ENCODE measurements at places on chromosomes 2 and 18. TPM values are rescaled to one million over a fixed set of nuclear protein-coding genes. Genes with fewer than 3 reads are reported as not detected.

DNA sequence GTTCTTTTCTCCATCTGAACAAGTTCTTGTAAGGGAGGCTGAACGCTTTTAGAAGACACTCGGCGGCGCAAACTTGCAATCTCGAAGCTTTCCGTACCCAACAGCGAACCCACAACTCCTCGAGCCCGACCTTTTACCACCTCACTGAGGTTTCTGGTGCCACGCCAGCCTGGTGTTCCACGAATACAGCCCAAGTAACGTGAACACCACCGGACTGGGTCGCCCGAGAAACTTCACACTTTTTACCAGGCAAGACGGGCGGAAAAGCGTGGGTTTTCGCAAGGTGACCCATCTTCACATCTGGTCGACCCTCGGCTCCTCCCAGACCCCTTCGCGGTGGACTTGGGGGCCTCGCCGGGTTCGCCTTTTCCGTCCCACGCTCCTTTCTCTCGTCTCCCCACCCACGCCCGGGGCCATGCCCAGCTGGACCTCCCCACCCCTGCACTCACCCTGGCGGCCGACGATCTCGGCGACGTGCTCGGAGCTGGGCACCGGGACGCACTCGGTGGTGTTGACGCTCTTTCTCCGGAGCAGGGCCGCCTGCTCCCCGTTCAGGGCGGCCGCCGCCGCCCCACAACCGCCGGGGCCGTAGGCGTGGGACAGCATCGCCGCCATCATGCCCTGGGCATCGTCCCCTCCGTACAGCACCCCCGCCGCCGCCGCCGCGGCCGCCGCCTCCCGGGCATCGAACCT is 1.2 kb downstream of the MEX3C start:
- H3K27ac ChIP-seq: peak overlapping the region; percentile 91
- peak; percentile 69 for DNase-seq
- H3K27me3 ChIP-seq: no peaks in the 10 kb centered on the region
- peak overlapping the region; percentile 94 for H3K4me3 ChIP-seq

- H3K4me1 ChIP-seq: no peaks in the 10 kb centered on the region
- H3K4me3 ChIP-seq: no peak overlapping the region
- H3K36me3 ChIP-seq: peaks cover 10% of the 10 kb centered on the region
- H3K27ac ChIP-seq: no peak overlapping the region
- DNase-seq: no peak
Observed at GRCh38 chr2:66531155-66531554, 96.2 kb downstream of the MEIS1 start.

- H3K4me1 ChIP-seq: peaks cover 9% of the 10 kb centered on the region
- peak overlapping the region; percentile 44 for H3K4me3 ChIP-seq
- DNase-seq: peak; percentile 47
- no peaks in the 10 kb centered on the region for H3K36me3 ChIP-seq
- no peak overlapping the region for H3K27ac ChIP-seq
Observed at GRCh38 chr2:6823111-6823510, 42.6 kb downstream of the CMPK2 start.

DNA sequence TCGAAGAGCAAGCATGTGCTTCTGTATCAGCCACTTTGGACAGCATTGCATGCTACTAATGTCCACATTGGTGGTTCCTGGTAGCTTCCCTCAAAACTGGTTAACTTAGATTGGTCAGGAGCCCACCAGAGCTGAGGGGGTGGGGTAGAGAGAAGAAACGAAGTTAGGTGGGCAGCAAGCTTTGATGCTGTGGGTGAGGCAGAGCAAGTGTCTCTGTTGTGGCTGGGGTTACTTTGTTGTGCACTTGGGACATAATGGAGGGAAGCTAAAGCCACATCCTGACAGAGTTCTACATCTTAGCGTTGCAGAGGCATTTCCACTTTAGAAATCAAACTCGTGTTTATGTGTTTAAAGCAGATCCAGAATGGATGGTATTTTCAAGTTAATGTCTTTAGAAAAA is 82.7 kb downstream of the FAM168B start:
- no peaks in the 10 kb centered on the region for H3K36me3 ChIP-seq
- DNase-seq: no peak
- no peak overlapping the region for H3K27ac ChIP-seq
- H3K27me3 ChIP-seq: peaks cover 15% of the 10 kb centered on the region

GRCh38 chr2:150413910-150414309 is 73.6 kb downstream of the RND3 start:
- H3K36me3 ChIP-seq: no peaks in the 10 kb centered on the region
- DNase-seq: no peak
- H3K27me3 ChIP-seq: no peaks in the 10 kb centered on the region
- peaks cover 13% of the 10 kb centered on the region for H3K4me1 ChIP-seq
- no peak overlapping the region for H3K4me3 ChIP-seq

- no peaks in the 10 kb centered on the region for H3K36me3 ChIP-seq
- peaks cover 40% of the 10 kb centered on the region for H3K4me1 ChIP-seq
- H3K27me3 ChIP-seq: no peaks in the 10 kb centered on the region
- no peak for DNase-seq
- peak overlapping the region; percentile 45 for H3K27ac ChIP-seq
- no peak overlapping the region for H3K4me3 ChIP-seq
Observed at GRCh38 chr2:226611196-226611943, 188.2 kb downstream of the IRS1 start.

GRCh38 chr18:70462078-70462439 is 173.2 kb downstream of the SOCS6 start:
- H3K4me1 ChIP-seq: peaks cover 6% of the 10 kb centered on the region
- H3K27ac ChIP-seq: no peak overlapping the region
- no peaks in the 10 kb centered on the region for H3K36me3 ChIP-seq
- no peaks in the 10 kb centered on the region for H3K27me3 ChIP-seq
- H3K4me3 ChIP-seq: no peak overlapping the region
- no peak for DNase-seq

- no peaks in the 10 kb centered on the region for H3K4me1 ChIP-seq
- no peak overlapping the region for H3K27ac ChIP-seq
- no peaks in the 10 kb centered on the region for H3K27me3 ChIP-seq
Observed at GRCh38 chr2:29073933-29074332, 390 bp downstream of the PCARE start.

DNA sequence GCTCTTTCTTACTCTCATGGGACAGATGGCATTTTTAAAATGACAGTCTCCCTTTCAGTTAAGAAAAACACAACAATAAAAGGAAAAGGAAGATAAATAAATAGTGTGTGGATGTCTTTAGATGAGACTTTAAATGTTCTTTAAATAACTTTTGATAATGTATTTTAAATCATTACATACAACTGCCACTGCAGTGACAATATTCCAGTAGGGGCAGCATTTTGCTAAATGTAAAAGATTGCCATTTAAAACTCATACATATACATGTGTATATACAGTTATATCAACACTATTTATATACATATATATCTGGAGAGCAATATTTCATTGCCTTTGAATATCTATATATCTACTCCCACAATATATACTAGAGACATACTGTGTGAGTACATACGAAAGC is 90.7 kb downstream of the INO80D start:
- no peak overlapping the region for H3K4me3 ChIP-seq
- H3K27me3 ChIP-seq: no peaks in the 10 kb centered on the region
- no peaks in the 10 kb centered on the region for H3K4me1 ChIP-seq
- H3K36me3 ChIP-seq: peaks cover 13% of the 10 kb centered on the region

DNA sequence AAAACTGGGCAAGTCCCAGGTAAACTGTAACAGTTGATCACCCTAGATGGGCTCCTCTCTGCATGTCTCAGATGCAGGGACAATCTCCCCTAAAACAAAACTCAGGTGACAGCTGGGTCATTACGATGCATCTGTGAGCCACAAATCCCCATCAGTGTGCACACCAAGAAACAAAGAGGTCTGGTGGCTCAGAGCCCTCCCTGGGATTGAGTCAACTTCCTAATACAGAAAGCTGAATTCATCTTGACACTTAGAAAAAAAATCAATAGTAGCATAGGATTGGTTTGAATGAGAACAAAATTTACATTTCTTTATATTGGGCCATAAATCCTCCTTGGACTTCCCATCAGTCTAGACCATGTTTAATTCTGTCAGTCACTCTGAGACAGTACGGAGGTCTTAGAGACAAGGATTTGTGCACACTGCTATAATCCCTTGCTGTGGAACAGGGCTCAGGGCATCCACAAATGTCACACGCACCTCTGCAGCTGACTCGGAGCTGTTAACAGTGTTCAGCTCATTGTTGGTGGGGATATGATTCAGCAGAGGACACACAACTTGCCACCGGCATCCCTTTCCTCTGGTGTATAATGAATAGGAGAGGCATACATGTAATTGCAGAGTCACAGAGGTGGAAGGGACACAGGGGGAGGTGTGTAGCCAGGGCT is 44.5 kb upstream of the DAPL1 start:
- H3K36me3 ChIP-seq: no peaks in the 10 kb centered on the region
- H3K4me3 ChIP-seq: no peak overlapping the region
- H3K4me1 ChIP-seq: peaks cover 7% of the 10 kb centered on the region
- DNase-seq: no peak

DNA sequence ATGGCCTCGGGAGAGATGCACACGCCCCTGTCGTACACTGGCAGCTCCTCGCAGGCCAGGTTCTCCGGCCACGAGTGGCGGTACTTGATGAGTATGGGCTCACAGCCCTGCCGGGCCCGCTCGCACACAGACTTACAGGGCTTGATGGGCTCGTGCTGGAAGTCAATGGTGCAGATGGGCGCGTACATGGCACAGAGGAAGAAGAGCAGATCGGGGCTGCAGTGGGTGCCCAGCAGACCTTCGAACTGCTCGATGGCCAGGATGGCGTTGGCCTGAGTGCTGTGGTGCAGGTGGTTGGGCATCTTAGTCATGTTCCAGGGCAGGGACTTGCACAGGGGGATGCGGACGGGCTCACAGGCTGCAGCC is 359 bp downstream of the FRZB start:
- peak; percentile 47 for DNase-seq
- no peak overlapping the region for H3K27ac ChIP-seq
- peak overlapping the region; percentile 73 for H3K4me3 ChIP-seq
- H3K36me3 ChIP-seq: no peaks in the 10 kb centered on the region

DNA sequence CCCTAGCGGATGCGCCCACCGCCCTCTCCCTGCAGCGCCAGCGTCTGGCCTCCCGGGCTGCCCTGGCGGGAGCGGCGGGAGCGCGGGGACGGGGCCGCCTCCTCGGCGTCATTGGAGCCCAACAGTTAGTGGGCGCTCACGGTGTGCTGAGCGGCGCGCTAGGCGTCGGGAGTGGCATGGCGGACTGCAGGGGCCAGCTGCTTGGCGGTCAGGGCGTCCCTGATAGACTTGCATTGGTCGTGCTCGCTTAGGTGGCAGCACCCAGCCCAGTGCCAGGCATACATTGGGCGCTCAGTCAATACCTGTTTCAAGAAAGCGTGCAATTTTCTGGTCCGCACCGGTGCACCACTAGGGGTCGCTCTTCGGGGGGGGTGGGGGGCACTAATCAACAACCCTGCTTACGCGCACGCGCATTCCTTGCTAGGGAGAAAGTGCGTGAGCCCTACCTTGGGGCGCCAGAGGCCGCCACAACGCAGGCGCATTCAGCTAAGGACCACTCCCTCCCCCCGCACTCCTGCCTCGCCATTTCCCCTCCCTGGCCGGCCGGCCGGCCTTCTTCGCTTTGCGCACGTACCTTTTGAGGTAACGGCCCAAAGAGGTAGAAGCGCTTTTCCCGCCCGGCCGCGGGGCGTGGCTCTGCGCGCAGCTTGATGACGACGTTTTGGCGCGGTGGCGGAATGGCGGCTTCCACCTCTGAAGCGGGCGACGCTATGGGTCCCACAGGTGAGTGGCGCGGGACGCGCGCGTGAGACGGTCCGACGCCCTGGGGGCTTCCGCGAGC is 411 bp upstream of the MZT2A start:
- no peaks in the 10 kb centered on the region for H3K36me3 ChIP-seq
- peak overlapping the region; percentile 89 for H3K4me3 ChIP-seq
- H3K4me1 ChIP-seq: no peaks in the 10 kb centered on the region
- no peaks in the 10 kb centered on the region for H3K27me3 ChIP-seq
- H3K27ac ChIP-seq: peak overlapping the region; percentile 71
- peak; percentile 95 for DNase-seq

DNA sequence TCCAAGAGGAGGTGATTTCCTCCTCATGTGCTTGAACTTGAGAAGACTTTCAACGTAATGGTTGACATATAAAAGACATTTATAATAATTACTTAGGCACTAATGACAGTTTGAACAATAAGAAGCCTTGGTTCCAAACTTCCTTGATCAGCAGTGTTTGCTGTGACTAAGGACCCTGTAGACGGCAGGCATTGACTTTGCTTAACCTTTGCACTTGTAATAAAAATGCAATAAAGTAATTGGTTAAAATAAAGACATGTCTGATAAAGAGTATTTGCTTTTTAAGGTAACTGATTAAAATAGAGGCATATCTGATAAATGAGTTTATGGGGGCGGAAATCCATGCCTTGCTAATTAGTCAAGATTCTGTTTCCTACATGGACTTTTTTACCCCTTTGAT is 82.2 kb upstream of the ST8SIA3 start:
- no peak overlapping the region for H3K27ac ChIP-seq
- H3K36me3 ChIP-seq: no peaks in the 10 kb centered on the region
- no peak for DNase-seq
- no peaks in the 10 kb centered on the region for H3K4me1 ChIP-seq
- no peak overlapping the region for H3K4me3 ChIP-seq

DNA sequence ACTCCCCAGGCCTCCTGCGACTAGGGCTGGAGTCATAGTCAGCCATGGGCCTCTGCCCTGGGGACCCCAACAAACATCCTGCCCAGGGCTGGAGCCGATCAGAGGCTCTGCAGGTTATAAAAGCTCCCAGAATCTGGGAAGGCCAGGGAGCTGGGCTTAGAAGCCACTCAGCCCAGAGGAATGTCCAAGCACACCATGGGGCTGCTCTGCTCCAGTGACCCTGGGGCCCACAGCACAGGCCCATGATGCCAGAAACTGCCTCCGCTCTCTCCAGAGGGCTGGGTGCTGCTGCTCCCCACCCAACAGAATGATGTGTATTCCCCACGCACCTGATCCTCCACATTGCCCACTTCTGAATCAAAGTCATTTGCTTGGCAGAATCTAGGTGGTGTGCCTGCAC is 88.5 kb downstream of the ARMC9 start:
- no peak for DNase-seq
- H3K4me1 ChIP-seq: no peaks in the 10 kb centered on the region
- no peak overlapping the region for H3K4me3 ChIP-seq
- no peaks in the 10 kb centered on the region for H3K27me3 ChIP-seq

GRCh38 chr2:60839126-60839813 is 42.1 kb upstream of the REL start:
- peaks cover 15% of the 10 kb centered on the region for H3K27me3 ChIP-seq
- H3K36me3 ChIP-seq: no peaks in the 10 kb centered on the region
- no peak overlapping the region for H3K4me3 ChIP-seq
- H3K27ac ChIP-seq: no peak overlapping the region
- no peak for DNase-seq
- H3K4me1 ChIP-seq: no peaks in the 10 kb centered on the region

GRCh38 chr18:76573325-76574025 is 78.4 kb upstream of the ZNF516 start:
- no peaks in the 10 kb centered on the region for H3K27me3 ChIP-seq
- no peak overlapping the region for H3K4me3 ChIP-seq
- peaks cover 12% of the 10 kb centered on the region for H3K4me1 ChIP-seq
- peak; percentile 87 for DNase-seq
- no peaks in the 10 kb centered on the region for H3K36me3 ChIP-seq
- peak overlapping the region; percentile 42 for H3K27ac ChIP-seq

The NXPH2 gene
- polyA plus RNA-seq: not detected

The HNMT gene
- 6.8 TPM for polyA plus RNA-seq

The EVX2 gene
- polyA plus RNA-seq: not detected

The AMER3 gene
- polyA plus RNA-seq: not detected

All from GM23248 (cell line).